ENCODE measurements at places on chromosomes 2 and 18.

- DNase-seq = no peak
Observed at GRCh38 chr2:16127276-16127940, 187.1 kb downstream of the MYCN start.

- DNase-seq = no peak
Observed at GRCh38 chr2:228516019-228516418, 334.5 kb upstream of the SPHKAP start.

DNA sequence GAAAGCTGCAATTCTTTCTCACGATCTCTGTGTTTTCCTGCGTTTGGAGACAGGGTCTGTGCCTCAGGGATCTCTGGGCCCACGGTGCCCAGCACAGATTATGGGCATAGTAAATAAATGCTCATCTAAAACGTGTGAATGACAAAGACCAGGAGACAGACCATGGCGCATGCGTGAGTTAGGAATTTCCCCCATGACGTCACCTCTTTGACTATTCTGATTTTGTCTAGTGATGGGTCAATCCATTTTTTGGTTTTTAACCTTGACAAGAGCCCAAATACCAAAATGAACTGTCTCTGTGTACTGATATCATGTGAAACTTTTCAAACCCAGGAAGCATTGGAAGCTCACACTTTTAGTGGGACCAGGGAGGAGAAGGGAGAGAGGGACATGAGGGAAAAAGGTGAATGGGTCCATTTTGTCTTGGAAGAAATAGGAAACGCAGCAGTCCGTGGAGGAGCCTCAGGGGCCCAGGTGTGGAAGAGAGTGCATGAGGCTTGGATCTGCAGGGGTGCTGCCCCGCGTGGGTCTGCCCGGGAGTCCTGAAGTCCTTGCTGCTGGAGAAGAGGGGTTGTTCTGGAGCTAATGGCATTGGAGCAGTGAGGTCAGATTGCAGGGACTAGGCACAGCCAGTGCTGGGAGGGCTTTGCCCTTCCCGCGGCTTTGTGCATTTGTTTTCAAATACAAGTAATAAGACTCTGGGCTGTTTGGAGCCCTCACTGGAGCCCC lies 172.2 kb downstream of the ASB1 start:
- DNase-seq = no peak

GRCh38 chr2:2586931-2587330 lies 255.9 kb upstream of the MYT1L start:
- peak; percentile 54 for DNase-seq

DNA sequence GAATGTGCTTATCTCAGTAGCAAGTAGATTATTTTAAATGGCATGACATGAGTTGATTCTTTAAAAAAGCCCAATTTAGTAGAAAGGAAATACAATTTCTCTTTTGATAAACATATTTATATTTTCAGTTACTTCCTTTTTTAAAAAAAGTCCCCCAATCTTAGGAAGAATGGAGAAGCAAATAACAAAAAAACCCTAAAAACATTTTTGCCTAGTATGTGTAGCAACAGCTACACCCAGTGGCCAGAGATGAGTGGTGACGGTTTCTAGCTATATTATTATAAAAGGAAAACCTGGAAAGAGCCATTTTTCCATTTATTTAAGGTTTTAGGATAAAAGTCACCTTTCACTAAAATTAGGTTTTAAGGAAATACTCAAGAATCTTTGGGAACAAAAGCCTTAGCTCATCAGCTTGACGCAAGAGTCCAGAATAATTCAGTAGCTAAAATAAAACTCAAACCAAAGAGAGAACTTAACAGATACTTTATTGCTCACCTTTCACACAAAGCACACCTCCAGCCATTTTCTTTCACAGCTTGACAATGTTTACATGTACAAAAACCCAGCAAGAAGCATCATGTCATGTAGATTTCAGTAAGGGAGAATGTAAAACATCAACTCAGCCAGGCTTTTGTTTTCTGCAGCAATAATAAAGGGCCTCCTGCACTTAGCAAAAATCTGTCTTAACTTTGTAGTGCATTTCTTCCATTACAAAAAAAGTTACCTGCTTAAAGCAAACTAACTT lies 15.7 kb downstream of the FAM98A start:
- DNase-seq = no peak

DNA sequence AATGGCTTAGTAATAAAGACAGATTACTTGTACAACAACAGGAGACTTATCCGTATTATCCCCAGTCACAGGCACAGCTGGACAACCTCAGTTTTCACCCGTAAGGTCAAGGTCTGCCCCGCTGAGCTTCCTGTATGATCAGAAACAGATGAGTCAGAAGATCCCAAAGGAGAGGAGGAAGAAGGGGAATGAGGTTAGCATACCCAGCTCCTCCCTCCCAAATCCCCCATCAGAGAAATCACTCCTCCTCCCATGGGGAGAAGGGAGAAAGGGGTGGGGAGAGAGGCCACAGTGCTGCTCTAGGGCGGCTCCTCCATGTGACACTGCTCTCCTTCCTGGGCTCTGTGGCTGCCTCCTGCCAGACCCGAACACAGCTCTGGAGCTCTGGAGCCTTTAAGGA lies 53.8 kb upstream of the SPTBN1 start:
- DNase-seq = no peak

DNA sequence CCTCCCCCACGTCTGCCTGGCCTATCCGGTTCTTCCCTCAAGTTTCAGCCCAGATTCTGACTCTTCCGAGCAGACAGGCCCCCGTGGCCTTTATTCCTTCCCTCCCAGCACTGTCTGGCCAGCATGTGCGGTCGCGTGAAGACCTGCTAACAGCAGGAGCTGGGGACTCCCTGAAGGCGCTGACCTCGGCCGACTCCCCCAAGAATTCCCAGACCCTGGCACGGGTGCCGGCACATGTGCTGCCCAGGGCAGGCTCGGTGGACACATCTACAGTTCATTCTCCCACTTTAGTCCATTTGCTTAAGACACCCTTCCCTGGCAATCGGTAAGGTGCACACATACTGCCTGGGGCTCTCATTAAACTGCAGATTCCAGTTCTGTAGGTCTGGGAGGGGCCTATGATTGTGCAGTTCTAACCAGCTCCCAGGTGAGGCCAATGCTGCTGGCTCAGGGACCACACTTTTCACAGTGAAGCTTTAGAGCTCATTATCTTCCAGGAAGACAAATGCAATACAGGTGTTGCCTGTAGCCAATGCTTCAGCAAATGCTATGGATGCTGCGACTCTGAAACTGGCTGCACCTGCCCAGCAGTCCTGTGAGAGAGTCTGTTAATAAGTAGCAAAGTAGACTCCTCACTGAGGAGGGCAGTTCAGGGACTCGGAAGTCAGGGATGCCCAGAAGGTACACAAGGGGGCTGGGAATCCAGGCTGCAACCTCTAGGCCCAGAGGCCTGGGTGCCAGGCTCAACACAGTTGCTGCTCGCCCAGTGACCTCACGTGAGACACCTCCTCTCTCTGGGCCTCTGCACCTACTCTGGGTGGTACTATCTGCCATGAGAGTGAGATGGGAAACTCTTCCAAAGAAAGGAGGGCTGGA lies 45.4 kb upstream of the TAF1B start:
- no peak for DNase-seq

- no peak for DNase-seq
Observed at GRCh38 chr2:124559236-124559635, 534.1 kb downstream of the CNTNAP5 start.

- DNase-seq = no peak
Observed at GRCh38 chr2:71473346-71474031, 20.1 kb downstream of the DYSF start.

DNA sequence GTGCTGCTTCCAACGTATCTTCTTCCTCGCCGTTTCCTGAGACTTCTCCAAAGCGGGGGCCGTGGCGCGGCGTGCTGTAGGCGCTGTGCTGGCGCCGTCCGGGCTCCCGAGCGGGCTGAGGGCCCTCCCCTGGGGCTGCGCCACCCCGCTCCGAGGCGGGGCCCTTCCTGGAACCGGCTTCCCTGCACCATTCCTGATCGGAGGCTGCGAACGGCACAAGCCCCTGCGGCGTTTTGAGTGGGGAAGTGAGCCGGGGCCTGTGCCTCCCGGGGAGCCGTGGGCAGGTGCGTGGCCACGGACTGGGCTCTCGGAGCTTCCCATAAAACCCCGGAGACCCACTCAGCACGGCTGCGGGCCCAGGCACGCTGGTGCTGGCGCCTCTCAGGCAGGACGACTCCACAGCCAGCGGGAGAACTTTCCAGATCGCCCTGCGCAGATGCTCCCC lies 74.7 kb downstream of the PSMG2 start:
- no peak for DNase-seq

DNA sequence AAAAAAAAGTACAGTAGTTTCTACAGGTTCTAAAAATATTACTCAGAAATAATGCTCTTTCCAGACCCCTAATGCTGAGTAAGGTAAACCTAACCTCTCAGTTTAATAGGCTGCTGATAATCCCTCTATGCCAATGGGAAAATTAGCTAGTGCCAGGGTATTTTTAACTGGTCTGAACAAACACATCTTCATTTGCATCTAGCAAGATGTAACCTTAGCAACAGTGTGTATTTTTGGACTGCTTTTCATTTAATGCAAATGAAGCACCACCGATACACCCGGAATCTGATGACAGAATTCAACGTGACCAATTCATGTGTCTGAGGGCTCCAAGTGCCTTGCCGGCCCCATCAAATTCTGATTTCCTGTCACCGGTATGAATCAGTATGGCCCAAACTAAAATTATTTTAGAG lies 47.4 kb upstream of the CYRIA start:
- DNase-seq = no peak

DNA sequence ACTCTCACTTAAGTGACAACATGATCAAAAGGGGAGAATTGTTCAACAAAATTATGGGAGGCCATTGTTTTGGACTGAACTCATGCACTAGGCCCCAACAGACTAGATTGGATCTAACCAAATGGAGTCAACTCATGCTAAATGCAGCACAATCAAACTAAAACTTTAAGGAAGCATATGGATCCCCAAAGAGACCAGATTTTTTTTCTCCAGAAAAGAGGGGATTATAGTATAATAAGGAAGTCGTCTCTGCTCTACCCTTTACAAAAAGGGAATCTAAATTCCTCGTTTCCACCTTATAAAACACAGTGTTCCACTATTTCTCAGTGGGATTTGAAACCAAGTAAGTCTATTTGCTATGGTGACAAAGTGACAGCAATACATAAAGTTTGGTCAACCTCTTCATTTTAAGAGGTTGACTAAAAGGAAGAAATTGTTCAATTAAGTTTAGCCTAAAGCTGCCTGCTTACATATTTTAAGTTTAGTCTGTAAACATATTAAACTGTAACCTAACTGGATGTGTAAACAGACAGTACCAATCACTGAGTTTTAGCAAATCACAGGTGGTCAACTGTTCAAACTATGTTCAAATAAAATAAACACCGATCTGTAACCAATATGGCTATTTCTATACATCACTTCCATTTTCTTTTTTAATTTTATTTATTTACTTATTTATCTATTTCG lies 40.9 kb upstream of the MAT2A start:
- no peak for DNase-seq

DNA sequence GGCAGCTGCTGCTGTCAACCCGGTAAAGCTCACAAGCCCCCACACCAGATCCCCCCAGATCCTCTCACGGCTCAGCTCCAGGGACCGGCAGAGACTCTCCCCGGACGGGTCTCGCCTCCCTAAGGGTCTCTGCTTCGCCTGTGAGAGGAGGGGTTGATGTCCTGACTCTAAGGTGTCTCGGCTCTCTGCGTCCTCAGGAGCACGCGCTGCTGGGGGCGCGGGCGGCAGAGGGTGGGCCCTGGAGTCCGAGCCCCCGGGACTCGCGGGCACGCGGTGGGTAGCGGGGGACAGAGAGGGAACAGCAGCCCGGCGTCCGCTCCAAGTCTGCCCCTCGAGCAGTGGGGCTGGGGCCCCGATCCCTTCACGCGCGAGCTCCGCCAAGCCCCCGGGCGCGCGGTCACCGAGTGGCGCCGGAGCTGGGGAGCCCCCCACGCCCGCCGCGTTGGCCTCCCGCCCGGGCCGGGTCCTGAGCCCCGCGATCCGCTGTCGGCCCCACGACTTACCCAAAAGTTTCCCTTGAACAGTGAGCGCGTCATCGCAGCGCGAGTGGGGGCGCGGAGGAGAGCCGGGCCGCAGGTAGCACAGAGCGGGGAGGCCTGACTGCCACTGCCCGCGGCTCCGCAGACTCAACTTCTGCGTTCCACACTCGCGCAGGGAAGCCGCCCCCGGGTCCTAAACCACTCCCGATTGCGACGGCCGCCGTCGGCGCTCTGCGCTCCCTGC lies at the start of gene PSTPIP2:
Gene PSTPIP2, minus strand, starts transcription at position 608 of the 723 bp plus-strand sequence. Its CDS starts 72 bp downstream, at position 536.
- peak; percentile 63 for DNase-seq

DNA sequence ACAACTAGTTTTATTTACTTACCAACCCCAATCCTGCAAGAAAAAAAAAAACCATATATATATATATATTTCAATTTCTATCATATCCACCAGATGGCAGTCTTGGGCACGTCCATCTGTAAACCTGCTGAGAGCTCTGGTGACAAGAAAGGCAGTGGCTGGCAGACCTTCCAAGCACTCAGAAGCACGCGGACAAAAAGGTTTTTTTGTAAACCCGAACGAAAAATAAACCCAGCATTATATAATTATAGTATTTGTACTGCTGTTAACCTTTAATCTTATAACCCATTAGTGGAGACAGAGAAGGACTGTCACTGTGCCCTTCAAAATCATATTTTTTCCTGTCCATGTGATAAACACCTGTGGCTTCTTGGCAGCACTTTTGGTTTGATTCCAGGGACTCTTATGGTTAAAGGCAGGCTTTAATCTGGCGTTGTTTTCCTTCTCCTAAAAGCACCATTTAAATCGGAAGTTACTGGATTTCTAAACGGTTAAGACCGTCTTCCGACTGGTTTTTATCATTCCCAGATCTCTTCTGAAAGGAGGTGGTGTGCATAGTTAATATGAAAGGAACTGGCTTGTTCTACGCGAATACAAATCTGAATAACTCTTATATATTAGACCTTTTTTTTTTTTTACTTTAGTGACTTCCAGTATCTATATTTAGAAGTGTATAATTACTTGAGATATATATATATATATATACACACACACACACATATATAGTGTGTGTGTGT lies 31.0 kb upstream of the SLC3A1 start:
- no peak for DNase-seq
